AML-193 (cell line): ENCODE measurements at places on chromosomes 13 and 19.
A peak's percentile ranks its signal among the peaks of the same experiment; 100 is the strongest.

DNA sequence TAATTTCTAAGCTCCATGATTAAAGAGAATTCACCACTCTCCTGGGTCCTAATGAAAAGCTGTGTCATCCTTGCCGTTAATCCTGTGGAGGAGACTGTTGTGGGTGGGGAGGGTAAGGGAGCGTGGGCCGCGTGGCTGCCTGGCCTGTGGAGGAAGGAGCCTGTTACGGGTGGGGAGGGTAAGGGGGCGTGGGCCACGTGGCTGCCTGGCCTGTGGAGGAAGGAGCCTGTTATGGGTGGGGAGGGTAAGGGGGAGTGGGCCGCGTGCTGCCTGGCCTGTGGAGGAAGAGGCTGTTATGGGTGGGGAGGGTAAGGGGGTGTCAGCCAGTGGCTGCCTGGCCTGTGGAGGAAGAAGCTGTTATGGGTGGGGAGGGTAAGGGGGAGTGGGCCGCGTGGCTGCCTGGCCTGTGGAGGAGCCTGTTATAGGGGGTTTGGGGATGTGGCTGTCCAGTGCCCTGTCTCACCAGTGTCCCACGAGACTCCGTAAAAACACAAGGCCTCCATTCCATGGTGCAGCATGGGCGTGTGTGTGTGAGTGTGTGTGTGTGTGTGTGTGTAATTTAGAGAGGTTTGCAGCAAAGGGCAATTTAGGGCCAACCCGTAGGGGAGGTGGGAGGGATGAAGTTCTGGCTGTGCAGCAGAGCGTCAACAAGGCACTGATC is 15.6 kb upstream of the DCUN1D2 start:
- DNase-seq = peak; percentile 38

DNA sequence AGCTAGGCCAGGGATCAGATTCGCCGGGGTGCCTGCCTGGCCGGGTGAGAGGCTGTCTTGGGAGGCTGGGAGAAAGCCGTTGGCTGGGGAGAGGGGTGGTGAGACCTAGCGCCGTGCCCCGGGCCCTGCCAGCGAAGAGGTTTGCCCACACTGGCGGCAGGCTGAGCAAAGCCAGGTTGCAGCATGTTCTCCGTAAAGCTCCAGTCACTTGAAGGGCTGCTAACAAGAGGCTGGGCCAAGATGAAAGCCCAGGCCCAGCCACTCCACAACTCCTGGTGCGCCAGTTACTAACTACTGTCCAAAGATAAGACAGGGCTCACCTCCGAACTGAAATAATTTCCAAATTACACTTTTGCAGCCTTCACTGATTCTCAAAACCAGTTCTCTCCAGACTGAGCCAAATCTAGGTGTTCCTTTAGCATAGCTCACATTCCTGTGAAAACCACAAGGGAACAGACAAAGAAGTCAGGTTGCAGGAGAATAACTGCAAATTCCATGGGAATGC is 16.3 kb downstream of the ELAVL1 start:
- DNase-seq = no peak

- DNase-seq = no peak
Measured at GRCh38 chr13:99027661-99028425, 50.0 kb upstream of the DOCK9 start.

GRCh38 chr19:53878776-53879139 is 3.2 kb upstream of the PRKCG start:
- DNase-seq = no peak

GRCh38 chr13:40640202-40640601 is 26.2 kb downstream of the FOXO1 start:
- DNase-seq = no peak

DNA sequence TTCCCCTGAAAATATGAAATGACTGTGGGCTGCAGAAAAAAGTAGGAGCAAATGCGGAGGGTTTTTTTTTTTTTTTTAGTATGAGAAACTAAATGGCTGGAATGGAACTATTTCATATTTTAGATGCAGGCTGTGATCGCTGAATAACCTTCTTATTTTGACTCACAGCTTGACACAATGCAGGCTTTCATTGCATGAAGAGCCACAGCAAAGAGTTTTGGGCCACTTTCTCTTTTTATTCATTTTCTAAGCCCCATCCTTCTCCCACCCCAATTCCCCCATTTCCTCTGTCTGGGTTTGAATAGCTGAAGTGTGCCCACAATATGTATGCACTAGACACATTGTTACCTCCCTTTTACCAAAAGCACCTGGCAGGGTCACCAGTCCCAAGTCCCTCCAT is 125.9 kb downstream of the COG6 start:
- DNase-seq = no peak

- peak; percentile 85 for DNase-seq
Measured at GRCh38 chr19:49570138-49570856, 10.1 kb downstream of the NOSIP start.

DNA sequence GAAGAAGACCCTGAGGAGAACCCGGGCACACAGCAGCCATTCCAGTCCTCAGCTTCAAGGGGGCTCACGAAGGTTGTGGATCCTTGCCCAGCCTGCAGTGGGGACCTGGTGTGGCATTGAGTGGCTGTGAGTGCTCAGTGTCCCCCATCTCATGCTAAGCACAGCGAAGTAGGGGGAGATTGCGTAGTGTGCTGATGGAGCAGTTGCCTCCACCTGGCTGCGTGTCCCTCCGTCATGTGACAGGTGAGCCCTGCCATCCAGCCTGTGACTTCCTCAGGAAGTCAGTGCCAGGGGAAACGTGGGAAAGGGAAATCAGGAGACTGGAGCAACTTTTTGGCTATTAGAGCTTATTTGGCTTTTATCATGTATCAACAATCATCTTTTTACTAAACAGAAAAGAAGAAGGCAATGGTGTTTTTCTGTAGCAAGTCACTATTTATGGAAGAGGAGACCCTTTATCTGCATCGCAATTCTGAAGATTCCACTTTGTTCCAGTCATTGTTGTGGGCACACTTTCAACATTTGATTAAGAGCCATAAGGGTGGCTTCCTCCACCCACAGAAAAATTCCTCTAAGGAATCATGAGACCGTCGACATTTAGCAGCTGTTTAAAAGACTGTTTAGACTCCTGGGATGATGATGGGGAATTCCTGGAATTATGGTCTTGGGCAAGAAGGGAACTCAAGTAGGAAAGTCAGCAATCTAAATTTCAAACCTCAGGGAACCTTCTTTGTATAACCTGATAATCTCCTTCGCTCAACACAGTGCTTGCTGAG is 126.8 kb upstream of the SPATA13 start:
- no peak for DNase-seq

GRCh38 chr19:19485161-19485997 is 30.0 kb downstream of the TSSK6 start:
- DNase-seq = no peak

DNA sequence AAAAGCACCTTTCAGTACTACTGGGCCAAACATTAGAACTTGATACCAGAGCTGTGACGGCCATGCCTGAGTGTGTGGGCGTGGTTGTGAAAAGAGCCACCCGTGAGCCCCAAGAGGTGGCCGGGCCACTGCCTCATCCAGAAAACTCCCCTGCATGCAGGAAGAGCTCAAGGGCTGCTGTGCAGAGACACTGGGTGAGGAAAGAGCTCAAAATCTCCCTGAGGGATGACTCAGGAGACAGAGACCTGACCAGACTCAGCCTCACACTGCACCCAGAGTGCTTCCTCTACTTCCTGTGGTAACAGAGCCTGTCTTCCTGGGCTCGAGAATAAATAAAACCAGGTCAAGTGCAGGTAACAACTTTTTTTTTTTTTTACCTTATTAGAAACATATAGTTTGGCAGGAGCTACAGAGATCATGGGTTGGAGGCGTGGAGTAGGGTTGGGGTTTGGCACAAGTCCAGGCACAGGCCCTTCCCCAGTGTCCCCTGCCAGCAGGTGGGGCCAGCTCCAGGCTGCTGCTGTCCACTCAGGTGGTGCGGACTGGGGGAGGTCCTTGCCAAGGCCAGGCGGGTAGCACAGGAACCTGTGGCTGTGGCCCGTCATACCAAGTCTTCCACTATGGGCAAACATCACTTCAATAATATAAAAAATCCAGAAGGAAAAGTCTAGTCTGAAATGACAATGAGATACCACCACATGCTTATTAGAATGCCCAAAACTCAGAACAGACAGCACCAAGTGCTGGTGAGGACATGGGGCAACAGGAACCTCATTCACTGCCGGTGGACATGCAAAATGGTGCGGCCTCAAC is 25.5 kb downstream of the ELL start:
- DNase-seq = peak; percentile 90

DNA sequence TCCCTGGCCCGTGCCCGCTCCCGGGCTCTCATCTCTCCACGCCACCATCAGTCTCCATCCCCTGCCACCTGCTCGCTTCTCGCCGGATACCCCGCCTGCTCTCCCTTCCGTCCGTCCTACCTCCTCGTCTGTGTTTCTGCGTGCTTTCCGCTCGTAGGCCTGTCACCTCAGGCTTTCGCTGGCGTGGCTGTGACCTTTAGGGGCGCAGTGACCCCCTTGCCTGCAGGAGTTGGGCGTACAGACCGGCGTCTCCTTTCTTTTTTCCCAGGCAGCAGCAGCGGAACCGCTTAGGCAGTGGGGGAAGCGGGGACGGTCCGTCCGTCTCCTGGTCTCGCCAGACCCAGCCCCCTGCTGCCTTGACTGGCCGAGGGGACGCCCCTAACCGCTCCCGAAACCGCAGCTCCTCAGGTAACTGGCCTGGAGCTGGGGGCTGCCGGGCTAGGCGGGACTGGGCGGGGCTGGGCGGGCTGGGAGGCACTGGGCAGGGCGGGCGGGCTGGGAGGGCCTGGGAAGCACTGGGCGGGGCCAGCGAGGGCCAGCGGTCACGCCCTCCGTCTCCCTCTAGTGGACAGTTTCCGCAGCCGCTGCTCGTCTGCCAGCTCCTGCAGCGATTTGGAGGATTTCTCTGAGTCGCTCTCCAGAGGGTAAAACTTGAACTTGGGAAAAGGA is 6.3 kb downstream of the PGLYRP1 start:
- peak; percentile 57 for DNase-seq

DNA sequence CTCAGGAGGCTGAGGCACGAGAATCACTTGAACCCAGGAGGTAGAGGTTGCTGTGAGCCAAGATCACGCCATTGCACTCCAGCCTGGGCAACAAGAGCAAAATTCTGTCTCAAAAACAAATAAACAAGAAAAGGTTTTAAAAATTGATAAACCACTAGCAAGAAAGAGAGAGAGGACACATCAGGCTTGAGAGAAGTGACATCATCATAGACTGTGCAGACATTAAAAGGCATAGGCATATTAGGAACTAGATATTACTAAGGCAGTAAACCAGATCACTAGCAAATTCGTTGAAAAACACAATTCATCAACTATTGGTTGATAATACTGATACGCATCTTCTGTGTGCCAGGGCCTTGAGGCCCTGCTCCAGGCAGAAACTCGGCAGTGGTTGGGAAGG is 7.7 kb downstream of the A1BG start:
- DNase-seq = no peak

DNA sequence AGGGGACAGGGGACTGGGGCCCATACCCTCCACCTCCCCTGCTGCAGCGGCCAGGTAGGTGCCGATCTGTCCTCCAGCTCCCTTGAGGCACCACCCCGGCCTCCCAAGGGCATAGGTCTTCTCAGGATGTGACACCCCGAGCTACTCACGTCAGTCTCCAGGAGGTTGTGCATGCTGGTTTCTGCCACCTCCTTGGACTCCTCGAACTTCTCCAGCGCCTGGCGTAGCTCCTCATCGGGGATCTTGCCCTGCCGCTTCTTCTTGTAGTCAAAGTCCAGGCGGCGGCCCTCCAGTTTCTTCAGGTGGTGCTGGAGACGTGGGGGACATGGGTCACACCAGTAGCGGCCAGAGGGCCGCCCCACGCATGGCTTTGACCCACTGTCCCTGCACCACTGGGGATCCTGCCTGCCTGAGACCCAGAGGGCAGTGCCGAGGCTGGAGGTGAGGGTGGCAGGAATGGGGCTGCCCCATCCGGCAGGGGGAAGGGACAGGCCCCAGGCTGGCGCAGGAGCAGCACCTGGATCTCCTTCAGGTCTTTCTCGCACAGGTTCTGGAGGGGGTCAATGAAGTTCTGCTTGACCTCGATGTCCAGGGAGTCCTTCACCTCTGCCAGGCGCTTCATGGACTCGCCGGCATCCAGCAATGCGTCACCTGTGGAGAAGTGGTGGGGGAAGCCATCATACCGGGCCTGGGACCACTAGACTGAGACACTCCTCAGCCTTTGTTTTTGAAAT is 20.4 kb downstream of the MPND start:
- no peak for DNase-seq

- DNase-seq = peak; percentile 22
Measured at GRCh38 chr13:27450921-27451471, 632 bp upstream of the MTIF3 start.

- peak; percentile 62 for DNase-seq
Measured at GRCh38 chr19:42254089-42254849, 659 bp downstream of the ERF start.
